Stimulated activated CD8-positive, alpha-beta memory T cell treated with anti-CD3 and anti-CD28 coated beads, Interleukin-7, amount 100 ng/mL, for 48 hours (primary cell): ENCODE measurements at places on chromosomes 16 and 17.

DNA sequence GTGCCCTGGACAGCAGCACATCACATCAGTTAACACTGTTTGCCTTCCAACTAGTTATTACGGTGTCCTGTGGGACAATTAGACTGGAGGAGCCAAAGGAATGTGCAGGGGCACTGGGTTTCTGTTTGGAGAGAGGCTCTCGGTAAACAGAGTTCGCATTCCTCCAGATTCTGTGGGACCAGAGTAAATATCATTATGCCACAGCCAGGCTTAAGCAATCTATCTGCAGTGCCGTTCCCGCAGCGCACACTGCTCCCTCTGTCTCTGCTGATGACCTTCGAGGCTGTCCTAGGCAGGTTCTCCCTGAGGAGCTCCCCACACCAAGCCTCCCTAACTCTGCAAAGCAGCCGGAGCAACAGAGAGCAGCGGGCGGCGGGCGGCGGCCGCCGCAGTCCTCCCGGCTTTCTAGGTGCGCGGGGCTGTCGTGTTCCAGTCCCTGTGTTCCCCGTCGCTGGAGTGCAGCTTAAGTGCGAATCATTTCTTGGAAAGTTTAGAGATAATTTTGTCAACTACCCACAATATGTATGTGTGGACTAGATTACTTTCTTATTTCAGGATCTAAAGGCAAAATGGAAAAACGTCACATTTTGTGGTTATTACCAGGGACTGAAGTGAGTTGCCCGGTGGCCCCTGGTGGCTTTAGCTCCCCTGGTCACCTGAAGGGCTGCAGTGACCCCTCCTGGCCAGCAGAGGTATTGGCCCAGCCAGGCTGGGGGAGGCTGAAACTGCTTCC is 43.3 kb downstream of the PGS1 start:
- peak; percentile 53 for DNase-seq

- peak; percentile 55 for DNase-seq
These were observed 4.5 kb upstream of the TMEM92 start for GRCh38 chr17:50269477-50270434.

- no peak for DNase-seq
These were observed 31.2 kb downstream of the RNF135 start for GRCh38 chr17:31002047-31002446.

DNA sequence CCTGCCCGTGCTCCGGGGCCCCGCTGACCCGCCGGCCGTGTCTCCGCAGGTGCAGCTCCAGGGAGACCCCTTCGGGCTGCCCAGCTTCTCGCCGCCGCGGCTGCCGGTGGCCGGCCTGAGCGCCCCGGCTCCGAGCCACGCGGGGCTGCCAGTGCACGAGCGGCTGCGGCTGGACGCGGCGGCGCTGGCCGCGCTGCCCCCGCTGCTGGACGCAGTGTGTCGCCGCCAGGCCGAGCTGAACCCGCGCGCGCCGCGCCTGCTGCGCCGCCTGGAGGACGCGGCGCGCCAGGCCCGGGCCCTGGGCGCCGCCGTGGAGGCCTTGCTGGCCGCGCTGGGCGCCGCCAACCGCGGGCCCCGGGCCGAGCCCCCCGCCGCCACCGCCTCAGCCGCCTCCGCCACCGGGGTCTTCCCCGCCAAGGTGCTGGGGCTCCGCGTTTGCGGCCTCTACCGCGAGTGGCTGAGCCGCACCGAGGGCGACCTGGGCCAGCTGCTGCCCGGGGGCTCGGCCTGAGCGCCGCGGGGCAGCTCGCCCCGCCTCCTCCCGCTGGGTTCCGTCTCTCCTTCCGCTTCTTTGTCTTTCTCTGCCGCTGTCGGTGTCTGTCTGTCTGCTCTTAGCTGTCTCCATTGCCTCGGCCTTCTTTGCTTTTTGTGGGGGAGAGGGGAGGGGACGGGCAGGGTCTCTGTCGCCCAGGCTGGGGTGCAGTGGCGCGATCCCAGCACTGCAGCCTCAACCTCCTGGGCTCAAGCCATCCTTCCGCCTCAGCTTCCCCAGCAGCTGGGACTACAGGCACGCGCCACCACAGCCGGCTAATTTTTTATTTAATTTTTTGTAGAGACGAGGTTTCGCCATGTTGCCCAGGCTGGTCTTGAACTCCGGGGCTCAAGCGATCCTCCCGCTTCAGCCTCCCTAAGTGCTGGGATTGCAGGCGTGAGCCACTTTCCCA is 5.9 kb downstream of the CTF1 start:
- no peak for DNase-seq

GRCh38 chr16:80077696-80078095 is 463.1 kb upstream of the DYNLRB2 start:
- DNase-seq, result no peak

- no peak for DNase-seq
These were observed 13.9 kb downstream of the SMURF2 start for GRCh38 chr17:64648234-64648633.

DNA sequence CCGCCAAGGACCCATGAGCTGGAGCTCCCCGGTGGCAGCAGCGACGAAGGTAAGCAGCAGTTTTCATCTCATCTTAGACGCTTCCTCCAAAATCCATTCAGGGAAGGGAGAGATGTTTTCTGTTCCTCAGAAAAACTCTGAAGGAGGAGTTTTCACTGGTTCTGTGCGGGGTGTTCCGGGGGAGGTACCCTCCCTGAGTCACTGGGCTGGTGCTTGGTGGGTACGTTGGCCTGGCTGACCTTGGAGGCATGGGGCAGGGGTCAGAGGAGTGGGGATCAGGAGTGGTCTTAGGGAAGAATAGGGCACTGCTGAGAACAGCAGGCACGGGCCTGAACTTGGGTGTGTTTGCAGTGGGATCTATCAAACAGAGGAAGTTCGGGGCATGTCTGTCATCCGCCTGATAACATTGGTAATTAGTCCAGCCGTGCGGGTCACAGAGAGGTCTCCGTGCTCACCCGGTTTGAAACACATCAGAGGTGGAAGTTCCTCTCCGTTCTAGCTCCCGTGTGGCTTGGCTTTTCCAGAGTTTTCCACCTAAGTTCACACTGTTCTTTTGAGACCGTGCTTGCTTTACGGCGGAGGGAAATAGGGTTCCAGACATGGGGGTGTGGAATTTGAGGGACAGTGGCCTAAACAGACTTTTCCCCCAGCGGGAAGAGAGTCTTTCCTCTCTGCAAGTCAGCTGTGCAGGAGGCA is 59.6 kb upstream of the CIBAR2 start:
- DNase-seq, result no peak

- no peak for DNase-seq
These were observed at the start of gene MT3 for GRCh38 chr16:56589141-56590039. Gene MT3 (plus strand): TSS chr16:56589528. CDS start chr16:56589591, 63 bp downstream.

DNA sequence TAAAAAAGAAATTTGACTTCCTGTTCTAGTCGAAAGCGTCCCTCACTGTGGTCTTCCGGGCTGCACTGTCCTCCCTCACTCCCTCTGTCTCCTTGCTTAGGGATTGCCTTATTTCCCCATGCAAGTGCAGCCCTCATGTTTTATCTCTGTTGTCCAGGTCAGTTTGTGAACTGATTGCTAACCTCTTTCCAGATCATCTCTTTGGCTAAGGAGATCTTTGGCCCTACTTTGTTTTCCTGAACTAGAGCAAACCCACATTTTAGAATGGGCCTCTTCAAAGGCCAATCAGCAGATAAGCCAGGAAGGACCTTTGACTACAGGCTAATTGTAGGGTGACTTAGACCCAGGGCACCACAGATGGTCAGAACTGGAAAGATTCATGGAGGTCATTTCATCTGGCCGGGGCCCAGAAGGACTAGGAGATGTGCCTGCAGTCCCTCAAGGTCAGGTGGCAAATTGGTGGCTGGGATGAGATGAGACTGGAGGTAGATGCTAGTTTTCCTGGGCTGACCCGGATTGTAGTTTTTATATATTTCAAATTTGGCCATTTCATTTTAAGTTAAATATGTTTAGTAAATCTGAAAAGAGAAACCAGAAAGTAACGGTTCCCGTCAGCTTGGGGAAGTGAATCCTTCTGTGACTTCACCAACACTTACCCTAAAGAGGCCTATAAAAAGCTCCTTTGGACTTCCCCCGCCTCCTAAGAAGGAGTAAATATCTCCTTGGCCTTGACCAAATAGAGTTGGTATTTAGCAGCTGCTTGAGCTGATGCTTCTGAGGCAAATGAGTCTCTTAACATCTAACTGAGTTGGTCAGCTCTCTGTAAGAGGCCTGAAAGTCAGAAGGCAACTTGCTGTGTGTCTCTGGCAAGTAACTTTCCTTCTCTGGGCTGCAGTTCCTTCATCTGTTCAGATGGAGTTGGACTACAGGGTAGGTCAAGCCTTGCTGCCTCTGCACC is 6.2 kb upstream of the SLC25A19 start:
- no peak for DNase-seq

GRCh38 chr17:59277031-59277430 is 54.4 kb upstream of the YPEL2 start:
- DNase-seq, result no peak

GRCh38 chr16:1036166-1036565 is 36.4 kb upstream of the SSTR5 start:
- DNase-seq, result no peak

DNA sequence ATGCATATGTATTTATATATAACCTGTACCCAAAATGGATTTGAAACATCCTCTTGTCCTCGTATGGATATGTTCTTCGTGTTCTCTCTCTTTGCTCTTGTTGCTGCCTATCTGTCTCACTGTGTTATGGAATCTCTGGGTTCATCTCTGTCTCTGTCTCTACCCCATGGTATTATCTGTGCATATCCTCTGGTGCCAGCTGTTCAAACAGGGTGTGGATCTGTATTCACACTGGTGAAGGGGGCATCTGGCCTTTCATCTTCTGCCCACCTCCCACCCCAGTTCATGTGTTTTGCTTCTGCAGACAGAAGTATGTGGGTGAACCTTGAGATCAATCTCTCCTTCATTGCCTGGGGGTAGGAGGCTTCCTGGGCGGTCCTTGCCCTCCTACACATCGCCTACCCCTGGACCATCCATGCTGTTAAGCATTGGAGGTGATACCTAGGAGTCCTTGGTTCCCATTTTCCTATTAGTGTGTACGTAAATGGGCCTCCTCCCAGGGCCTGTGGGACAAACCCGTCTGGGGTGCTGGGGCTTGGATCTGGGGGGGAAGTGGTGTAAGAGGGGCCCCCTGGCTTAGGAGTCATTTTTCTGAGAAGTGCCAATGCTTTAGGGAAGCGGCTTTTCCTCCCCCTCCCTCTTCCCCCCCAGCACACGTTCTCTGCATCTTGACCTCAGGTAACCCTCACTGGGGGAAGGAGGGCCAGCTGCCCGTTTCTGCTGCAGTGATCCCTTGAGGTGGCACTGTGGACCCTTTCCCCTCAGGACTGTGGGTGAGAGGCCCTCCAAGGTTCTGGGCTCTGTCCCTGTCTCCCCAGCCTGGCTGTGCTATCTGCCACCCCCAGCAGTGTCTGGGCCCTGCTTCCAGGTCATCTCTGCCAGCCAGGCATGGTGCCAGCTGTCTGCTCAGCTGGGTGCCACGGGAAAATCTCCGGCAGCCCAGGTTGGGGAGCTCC is 21.1 kb downstream of the RARA start:
- DNase-seq, result no peak

DNA sequence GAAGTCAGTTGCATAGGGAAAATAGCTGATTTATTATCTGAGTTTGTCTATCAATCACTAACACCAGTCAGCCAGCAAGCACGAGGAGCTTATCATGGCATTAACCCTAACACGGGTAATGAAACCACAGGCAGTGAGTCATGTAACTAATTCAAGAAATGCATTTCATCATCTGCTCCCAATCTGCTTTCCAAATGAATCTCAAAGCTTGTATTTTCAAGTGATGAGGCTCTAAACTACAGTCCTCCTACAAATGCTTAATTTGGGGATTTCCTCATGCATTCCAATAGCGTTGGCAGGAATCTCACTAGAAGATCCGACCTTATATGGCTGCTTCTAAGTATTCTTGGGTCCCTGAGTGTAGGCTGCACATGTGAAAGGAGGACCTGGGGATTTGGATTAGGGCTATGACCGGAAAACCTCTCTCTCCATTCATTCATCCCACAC is 118.4 kb upstream of the HSBP1 start:
- no peak for DNase-seq
